ENCODE measurements at places on chromosomes 1 and 21.
A peak's percentile ranks its signal among the peaks of the same experiment; 100 is the strongest.

DNA sequence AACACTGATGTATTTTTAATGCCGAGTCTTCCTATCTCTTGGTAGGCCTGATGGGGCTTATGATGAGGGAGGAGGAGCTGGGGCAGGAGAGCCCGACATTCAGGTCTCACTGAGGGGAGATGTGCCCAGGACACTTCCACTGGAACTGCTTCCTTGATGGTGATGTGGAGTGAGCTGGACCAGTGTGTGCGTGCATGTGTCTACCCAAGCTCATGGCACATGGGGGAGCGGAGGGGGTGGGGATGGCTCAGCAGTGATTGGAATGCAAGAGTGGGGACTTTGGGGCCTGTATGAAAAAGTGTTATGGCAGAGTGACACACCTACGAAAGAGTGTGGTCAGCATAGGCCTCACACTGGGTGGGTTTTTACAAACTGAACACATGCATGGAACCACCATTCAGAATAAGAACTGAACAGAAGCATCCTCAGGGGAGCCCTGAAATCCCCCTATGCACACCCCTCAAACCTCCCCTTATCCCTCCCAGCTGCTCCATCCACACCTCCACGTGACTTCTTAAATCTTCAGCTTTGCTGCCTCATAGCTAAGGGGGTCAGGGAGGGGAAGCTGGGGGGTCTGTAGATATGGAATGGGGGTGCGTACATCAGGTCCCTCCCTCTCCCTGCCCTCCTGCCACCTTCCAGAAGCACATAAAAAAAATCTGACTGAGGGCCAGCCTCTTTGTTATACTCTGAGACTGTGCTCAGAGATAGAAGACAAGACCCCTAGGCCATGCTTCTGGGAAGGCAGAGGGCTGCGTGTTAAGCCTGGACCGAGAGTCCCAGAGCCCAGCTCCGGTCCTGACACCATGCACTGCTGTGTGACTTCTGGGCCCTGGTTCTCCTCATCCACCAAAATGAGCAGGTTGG, 11.6 kb downstream of the IL6R start:
- DNase-seq = no peak

- no peak for DNase-seq
Observed at GRCh38 chr1:40067851-40068250, 27.3 kb downstream of the CAP1 start.

- DNase-seq = no peak
Observed at GRCh38 chr1:247435030-247435758, 19.2 kb downstream of the NLRP3 start.

DNA sequence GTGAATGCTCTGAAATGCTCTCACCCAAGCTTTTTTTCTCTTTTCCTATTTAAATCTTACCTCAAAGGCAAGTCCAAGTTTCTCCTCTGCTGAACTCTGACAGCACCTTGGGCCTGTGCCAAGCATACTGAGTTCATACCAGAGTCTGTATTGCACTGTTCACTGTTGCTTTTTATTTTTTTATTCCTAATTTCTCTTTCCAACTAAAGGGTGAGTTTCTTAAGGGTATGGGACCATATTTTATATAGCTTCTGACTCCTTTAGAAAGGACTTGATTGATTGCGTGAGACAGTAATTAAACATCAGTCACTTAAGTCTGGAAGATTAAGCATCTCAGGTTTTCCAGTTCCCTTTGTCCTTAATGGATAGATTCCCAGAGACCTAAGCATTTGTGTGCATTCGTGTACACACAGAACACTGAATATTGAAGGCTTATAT, 69.9 kb downstream of the CACHD1 start:
- peak; percentile 41 for DNase-seq

- DNase-seq = no peak
Observed at GRCh38 chr1:152646656-152647055, 16.5 kb upstream of the LCE2D start.

Measured in SK-MEL-5 (cell line).